Glutamatergic neuron (in vitro differentiated cells): ENCODE measurements at places on chromosomes 11 and 22. TPM values are rescaled to one million over a fixed set of nuclear protein-coding genes. Genes with fewer than 3 reads are reported as not detected.

Gene FBLN1
- total RNA-seq = 184 TPM

Gene OR52E8
- not detected for total RNA-seq

DNA sequence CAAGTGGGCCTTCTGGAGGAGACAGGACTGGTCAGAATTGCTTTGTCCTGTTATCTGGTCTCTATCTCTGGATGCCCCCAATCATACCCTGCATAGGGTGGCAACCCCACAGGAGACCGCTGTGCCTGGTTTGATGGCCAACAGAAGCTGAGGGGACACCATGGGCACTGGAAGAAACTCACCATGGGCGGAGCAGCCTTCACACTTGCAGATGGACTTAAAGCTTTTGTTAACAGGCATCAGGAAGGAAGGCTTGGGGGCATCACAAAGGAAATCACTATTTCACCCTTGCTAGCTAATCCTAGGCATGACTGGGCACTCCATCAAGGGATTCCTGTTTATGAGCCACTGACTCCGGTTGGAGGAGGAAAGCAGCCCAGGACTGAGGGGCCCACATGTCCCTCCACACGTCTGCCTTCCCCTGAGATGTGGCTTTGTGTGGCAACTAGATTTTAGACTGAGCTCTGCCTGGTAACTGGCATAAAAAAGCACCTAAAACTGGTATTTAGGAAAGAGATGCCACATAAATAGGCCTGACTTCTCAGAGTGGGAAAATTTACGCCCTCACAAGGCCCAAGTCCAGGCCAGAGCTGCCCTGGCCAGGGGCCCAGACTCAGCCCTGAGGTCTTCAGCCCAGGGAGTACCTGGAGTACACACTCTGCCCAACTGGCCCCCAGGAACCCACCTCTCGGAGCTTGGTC lies 57.0 kb upstream of the LYVE1 start:
- H3K4me1 ChIP-seq = no peaks in the 10 kb centered on the region
- H3K36me3 ChIP-seq = peaks cover 4% of the 10 kb centered on the region
- H3K4me3 ChIP-seq = no peak overlapping the region
- H3K27ac ChIP-seq = no peak overlapping the region
- H3K27me3 ChIP-seq = peaks cover 6% of the 10 kb centered on the region
- no peak for DNase-seq

Gene SLC15A3
- 4.4 TPM for total RNA-seq

GRCh38 chr11:2846056-2846455 lies 39.5 kb downstream of the CDKN1C start:
- no peak overlapping the region for H3K4me3 ChIP-seq
- DNase-seq = no peak
- no peak overlapping the region for H3K27ac ChIP-seq
- H3K36me3 ChIP-seq = no peaks in the 10 kb centered on the region

DNA sequence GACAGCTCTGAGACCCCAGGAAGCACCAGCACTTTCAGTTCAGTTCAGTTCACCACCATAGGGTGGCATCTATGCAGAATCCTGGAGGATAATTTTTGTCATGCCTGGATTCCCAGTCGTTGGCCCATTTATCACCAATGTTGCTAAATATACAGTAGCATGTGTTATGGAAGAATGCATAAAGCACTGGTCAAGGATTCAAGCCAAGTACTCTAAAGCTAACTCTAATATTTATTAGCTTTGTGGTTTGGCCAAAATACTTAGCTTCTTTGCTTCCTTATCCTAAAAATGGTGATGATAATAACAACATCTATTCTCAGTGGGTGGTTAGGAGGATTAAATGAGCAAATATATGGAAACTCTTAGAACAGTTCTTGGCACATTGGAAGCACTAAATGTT lies 294.7 kb upstream of the ZC3H12C start:
- H3K27me3 ChIP-seq = no peaks in the 10 kb centered on the region
- H3K27ac ChIP-seq = no peak overlapping the region
- no peak overlapping the region for H3K4me3 ChIP-seq

- H3K36me3 ChIP-seq = peaks cover 4% of the 10 kb centered on the region
- peaks cover 22% of the 10 kb centered on the region for H3K4me1 ChIP-seq
- H3K27ac ChIP-seq = no peak overlapping the region
- H3K4me3 ChIP-seq = no peak overlapping the region
These were observed 160.8 kb downstream of the CRYBB2 start for GRCh38 chr22:25380122-25380747.

DNA sequence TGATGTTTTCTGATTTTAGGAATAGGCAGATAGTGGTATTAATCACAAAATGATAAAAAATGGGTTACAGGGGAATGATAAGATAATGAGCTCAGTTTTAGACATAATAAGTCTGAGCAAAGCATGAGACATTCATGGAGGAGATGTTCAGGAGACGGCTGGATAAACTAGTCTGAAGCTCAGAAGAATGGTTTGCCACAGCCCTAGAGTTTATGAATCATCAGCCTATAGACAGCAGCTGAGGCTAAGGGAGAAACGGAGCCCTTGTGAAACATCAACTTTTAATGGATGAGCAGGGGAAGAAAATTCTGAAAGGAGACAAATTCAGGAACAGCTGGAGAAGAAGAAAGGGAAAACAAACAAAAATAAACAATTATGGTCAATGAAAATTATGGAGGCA lies 87.2 kb downstream of the RELT start:
- peaks cover 4% of the 10 kb centered on the region for H3K4me1 ChIP-seq
- peaks cover 7% of the 10 kb centered on the region for H3K27me3 ChIP-seq
- no peaks in the 10 kb centered on the region for H3K36me3 ChIP-seq
- H3K4me3 ChIP-seq = no peak overlapping the region

Gene C11orf65
- total RNA-seq = 0.54 TPM

Gene TMA7B
- total RNA-seq = not detected

GRCh38 chr22:19057539-19057938 lies 64.7 kb downstream of the DGCR2 start:
- H3K27me3 ChIP-seq = peaks cover 15% of the 10 kb centered on the region
- no peak for DNase-seq
- H3K4me3 ChIP-seq = no peak overlapping the region
- peaks cover 1% of the 10 kb centered on the region for H3K36me3 ChIP-seq
- H3K4me1 ChIP-seq = no peaks in the 10 kb centered on the region

Gene OPCML
- 0.61 TPM for total RNA-seq

DNA sequence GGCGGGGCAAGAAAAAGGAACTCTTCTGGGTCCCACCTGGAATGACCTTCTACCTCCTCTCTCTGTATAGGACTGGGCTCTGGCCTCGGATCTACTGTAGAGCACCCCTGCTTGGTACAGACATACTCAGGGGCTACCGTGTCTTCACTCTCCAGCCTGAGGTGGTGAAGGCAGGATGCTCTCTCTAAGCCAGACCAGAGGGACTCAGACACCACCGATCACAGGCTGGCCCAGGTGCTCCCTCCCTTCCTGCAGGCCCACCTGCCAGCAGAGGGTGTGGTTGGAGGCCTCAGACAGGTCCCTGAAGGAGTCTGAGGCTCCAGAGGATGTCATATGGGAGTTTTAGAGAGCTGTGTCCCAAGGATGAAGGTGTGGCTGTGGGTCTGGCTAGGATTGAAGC lies 4.1 kb downstream of the NHERF4 start:
- no peaks in the 10 kb centered on the region for H3K36me3 ChIP-seq
- H3K27ac ChIP-seq = no peak overlapping the region

Gene FAT3
- total RNA-seq = 80.6 TPM

GRCh38 chr11:91608677-91609076 lies 615.9 kb upstream of the FAT3 start:
- peaks cover 2% of the 10 kb centered on the region for H3K27me3 ChIP-seq
- H3K4me1 ChIP-seq = peaks cover 6% of the 10 kb centered on the region
- no peak overlapping the region for H3K4me3 ChIP-seq
- no peaks in the 10 kb centered on the region for H3K36me3 ChIP-seq

DNA sequence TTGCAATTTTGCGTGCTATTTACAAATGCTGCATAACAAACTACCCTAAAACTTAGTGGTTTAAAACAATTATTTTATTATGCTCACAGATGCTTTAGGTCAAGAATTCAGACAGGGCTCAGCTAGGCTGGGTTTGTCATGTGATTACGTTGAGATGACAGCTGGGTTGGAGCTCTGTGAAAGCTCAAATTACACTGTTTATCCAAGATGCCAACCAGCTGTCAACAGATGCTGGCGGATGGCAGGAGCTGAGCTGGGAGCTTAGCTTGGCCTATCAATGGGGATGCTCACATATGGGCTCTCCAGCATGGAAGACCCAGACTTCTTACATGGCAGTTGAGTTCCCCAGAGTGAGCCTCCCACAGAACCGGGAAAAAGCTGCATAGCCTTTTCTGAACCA lies 62.7 kb downstream of the STK33 start:
- H3K4me3 ChIP-seq = peak overlapping the region; percentile 79
- H3K27me3 ChIP-seq = peaks cover 7% of the 10 kb centered on the region
- peak overlapping the region; percentile 98 for H3K27ac ChIP-seq
- H3K4me1 ChIP-seq = peaks cover 41% of the 10 kb centered on the region
- peak; percentile 90 for DNase-seq

Gene SEC14L6
- total RNA-seq = not detected

DNA sequence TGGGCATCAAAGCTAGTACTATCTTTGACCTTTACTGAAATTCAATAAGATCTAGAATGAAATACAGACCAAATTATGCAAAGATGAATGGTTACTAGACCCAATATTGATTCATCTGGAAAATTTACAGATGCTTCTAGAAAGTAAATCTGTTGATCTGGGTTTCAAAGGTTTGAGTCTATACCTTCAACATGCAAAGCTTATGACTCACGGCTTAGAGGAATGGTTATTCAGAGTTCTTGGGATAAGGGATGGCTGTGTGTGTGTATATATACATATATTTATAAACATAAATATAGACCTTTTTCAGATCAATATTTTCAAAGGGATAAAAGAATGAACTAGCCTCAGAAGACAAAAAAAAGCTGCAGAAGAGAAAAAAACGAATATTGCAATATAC lies 1.3 kb downstream of the SPTY2D1 start:
- peak overlapping the region; percentile 98 for H3K4me3 ChIP-seq
- no peak for DNase-seq
- H3K27me3 ChIP-seq = no peaks in the 10 kb centered on the region
- peaks cover 6% of the 10 kb centered on the region for H3K4me1 ChIP-seq
